Epithelial cell of proximal tubule (primary cell): ENCODE measurements at places on chromosomes 16 and 17. TPM values are rescaled to one million over a fixed set of nuclear protein-coding genes. Genes with fewer than 3 reads are reported as not detected.

GRCh38 chr16:81060576-81061306 lies 16.3 kb downstream of the C16orf46 start:
- no peak for DNase-seq

- DNase-seq, result no peak
Observed at GRCh38 chr16:66695935-66696668, 441 bp downstream of the CMTM4 start.

DNA sequence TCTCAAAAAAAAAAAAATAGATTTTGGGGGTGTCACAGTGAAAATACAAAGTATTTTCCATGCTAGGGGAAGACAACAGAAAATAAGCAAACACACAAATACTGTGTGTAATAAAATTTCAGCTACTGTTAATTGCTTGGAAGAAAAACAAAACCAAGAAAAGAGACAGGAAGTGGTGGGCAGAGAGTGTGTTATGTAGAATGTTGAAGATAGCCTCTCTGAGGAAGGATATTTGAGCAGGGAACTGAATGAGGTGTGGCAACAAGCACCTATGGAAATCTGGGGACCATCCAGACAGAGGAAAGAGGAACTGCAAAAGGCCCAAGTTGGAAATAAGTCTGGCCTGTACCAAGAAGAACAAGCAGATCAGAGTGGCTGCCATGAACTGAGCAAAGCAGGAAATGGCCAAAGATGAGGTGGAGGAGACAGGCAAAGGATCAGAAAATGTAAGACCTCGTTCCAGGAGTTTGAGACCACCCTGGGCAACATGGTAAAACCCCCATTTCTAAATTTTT lies 7.8 kb upstream of the USP31 start:
- DNase-seq, result no peak

DNA sequence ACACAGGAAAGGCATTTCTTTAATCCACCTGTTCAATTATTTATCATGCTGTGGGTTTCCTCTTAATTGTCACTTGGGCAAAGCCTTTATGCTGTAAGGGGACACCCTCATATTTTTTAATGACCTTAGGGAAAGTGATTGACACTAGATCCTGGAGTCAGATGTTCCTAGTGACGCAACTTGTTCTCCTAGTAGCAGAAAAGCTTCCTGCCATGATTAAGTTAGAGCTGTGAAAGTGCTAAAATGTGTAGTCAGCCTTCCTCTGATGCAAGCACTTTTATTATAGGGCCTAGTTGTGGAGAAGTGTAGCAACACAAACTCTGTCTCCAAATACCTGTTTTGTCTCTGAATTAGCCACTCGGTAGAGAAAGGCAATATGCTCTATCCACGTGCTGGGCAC lies 12.3 kb downstream of the TMEM100 start:
- no peak for DNase-seq

The MARCHF10 gene
- total RNA-seq, result 4.8 TPM in 1 of 2 replicates, not detected in the other
